MCF 10A (cell line): ENCODE measurements at places on chromosomes 6 and 20. TPM values are rescaled to one million over a fixed set of nuclear protein-coding genes. Genes with fewer than 3 reads are reported as not detected.

Gene PAX1
- not detected in 2 replicates for total RNA-seq

Gene STMND1
- not detected in 2 replicates for total RNA-seq

Gene TFAP2D
- total RNA-seq, result not detected in 2 replicates

Gene EPHA7
- not detected in 2 replicates for total RNA-seq

Gene HMGCLL1
- 0.17 and 0.21 TPM in 2 replicates for total RNA-seq

Gene ANGPT4
- total RNA-seq, result not detected in 2 replicates

Gene TRPC4AP
- total RNA-seq, result 51.8 and 56.3 TPM in 2 replicates

Gene ZSCAN16
- total RNA-seq, result 2.6 and 4.4 TPM in 2 replicates

Gene HLA-DRB5
- not detected in 2 replicates for total RNA-seq

Gene C6orf163
- 1.0 and 2.6 TPM in 2 replicates for total RNA-seq

Gene ISM1
- total RNA-seq, result 1.0 and 1.3 TPM in 2 replicates

Gene UTRN
- 78.7 and 84.8 TPM in 2 replicates for total RNA-seq

Gene NOTCH4
- not detected in 2 replicates for total RNA-seq
